Heart left ventricle (tissue), 16 donors: ENCODE measurements at places on chromosomes 16 and 17. TPM values are rescaled to one million over a fixed set of nuclear protein-coding genes. Genes with fewer than 3 reads are reported as not detected.

Gene CAVIN1
- total RNA-seq: 248 TPM

Gene CHST5
- 0.96 TPM for total RNA-seq

Gene TERB1
- total RNA-seq: not detected

Gene P3H4
- 2.2 TPM for total RNA-seq

Gene IRX5
- total RNA-seq: 29.6 TPM

Gene NLRC3
- 1.4 TPM for total RNA-seq

Gene GPR142
- total RNA-seq: not detected

Gene TMEM235
- not detected for total RNA-seq

Gene SLC13A2
- total RNA-seq: not detected

Gene CCDC154
- total RNA-seq: 0.60 TPM

Gene XYLT1
- 1.8 TPM for total RNA-seq

Gene RTN4RL1
- 1.7 TPM for total RNA-seq

Gene SLC52A1
- not detected for total RNA-seq

Gene HOXB8
- total RNA-seq: not detected

Gene TMEM238L
- not detected for total RNA-seq

Gene FBXO39
- 0.20 TPM for total RNA-seq

Gene E4F1
- 12.7 TPM for total RNA-seq

Gene COL1A1
- 227 TPM for total RNA-seq

Gene PMP22
- 226 TPM for total RNA-seq

Gene PPL
- total RNA-seq: 7.5 TPM

Gene ANKRD40CL
- not detected for total RNA-seq

Gene GPR179
- total RNA-seq: not detected

Gene KRT36
- total RNA-seq: not detected
